ENCODE measurements at places on chromosomes 6 and 20. TPM values are rescaled to one million over a fixed set of nuclear protein-coding genes. Genes with fewer than 3 reads are reported as not detected.

DNA sequence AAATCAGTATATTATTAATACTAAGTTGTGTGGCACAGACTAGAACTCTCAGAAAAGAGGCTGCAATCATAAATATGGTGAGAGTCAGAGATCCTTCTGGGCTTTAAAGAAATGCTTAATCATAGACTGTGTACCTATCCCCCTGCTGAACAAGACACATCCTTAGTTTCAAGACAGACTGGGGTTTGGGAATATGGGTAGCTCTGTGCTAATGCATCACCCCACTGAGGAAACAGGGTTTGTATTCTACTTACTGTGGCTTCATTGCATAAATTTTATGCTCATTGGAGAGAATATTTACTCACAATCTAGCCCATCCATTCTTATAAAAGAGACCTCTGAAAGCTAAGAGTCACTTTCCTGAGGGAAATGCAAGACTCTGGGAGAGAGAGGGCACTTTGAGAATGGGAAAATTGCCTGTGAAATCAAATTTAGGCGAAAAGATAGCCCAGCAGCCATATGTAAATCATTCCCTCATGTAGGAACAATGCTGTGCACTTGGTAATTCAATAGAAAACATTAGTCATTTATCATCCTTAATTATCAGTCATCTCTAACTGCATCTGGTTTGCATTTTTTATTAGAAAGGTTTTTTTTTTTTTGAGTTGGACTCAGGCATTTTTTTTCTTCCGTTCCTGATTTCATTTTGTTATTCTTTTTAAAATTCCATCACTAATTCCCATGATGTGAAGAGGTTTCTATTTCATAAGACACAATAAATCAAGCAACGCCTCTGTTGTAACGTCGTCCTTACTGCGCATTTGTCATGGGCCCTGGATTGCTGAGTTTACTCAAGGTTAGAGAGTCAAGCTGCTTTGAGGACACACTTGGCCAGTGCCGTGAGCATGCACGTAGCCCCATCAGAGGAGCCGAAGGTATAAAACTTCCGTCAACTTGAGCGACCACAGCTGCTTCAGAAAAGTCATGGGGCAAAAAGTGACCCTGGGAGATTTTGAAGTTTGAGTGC lies 91.8 kb downstream of the TRMT11 start:
- no peaks in the 10 kb centered on the region for H3K4me1 ChIP-seq
- no peaks in the 10 kb centered on the region for H3K36me3 ChIP-seq
- no peak for DNase-seq
- peak overlapping the region; percentile 80 for H3K27ac ChIP-seq
- H3K27me3 ChIP-seq: no peaks in the 10 kb centered on the region

GRCh38 chr20:62066983-62067433 lies 1.3 kb upstream of the TAF4 start:
- H3K4me3 ChIP-seq: peak overlapping the region; percentile 79
- no peaks in the 10 kb centered on the region for H3K36me3 ChIP-seq
- peak; percentile 40 for DNase-seq
- H3K27me3 ChIP-seq: no peaks in the 10 kb centered on the region
- peaks cover 17% of the 10 kb centered on the region for H3K4me1 ChIP-seq

DNA sequence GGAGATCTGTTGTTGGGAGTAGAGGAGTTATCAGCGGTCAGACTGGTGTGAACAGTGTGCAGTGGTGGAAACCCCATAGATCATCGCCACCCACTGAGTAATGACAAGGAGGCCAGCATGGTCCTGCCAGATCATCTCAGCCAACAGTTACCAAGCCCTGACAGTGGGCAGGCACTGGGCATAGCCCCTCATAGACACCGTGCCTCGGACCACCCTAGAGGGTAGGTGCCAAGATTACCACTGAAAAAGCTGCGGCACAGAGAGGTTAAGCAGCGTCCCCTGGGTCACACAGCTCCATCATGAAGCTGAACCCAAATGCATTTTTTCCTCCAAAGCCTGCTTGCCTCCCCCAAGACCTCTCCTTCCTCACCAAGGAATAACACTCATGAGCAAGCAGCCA lies 21.5 kb upstream of the BMP7 start:
- no peak overlapping the region for H3K27ac ChIP-seq
- no peaks in the 10 kb centered on the region for H3K27me3 ChIP-seq
- no peaks in the 10 kb centered on the region for H3K36me3 ChIP-seq
- DNase-seq: no peak
- no peaks in the 10 kb centered on the region for H3K4me1 ChIP-seq

Gene ASIP
- total RNA-seq: not detected

Gene CRIP3
- total RNA-seq: 1.9 TPM

DNA sequence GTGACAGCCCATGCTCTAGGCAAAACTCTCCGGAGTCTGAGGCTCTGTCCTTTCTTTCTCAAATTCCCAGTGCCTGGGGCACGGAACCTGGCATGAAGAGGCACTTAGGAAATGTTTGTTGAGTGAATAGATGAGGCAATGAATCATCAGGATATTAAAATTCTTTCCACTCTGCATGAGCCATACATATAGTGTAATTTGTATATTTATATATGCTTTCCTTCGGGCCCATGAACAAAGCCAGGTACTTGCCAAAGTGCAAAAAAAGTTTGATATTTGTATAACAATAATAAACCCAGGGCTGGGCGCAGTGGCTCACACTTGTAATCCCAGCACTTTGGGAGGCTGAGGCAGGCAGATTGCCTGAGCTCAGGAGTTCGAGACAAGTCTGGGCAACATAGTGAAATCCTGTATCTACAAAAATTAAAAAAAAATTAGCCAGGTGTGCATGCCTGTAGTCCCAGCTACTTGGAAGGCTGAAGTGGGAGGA lies 212.3 kb upstream of the ZNF217 start:
- H3K27ac ChIP-seq: no peak overlapping the region
- peak; percentile 59 for DNase-seq
- H3K36me3 ChIP-seq: no peaks in the 10 kb centered on the region
- no peaks in the 10 kb centered on the region for H3K4me1 ChIP-seq

Data from breast epithelium (tissue), 4 donors.